H4 (cell line): ENCODE measurements at places on chromosomes 3 and 15. TPM values are rescaled to one million over a fixed set of nuclear protein-coding genes. Genes with fewer than 3 reads are reported as not detected.

- DNase-seq = no peak
These were observed 45.4 kb downstream of the MAGEF1 start for GRCh38 chr3:184666442-184666841.

GRCh38 chr15:69011641-69012040 is 2.9 kb upstream of the NOX5 start:
- no peak for DNase-seq

DNA sequence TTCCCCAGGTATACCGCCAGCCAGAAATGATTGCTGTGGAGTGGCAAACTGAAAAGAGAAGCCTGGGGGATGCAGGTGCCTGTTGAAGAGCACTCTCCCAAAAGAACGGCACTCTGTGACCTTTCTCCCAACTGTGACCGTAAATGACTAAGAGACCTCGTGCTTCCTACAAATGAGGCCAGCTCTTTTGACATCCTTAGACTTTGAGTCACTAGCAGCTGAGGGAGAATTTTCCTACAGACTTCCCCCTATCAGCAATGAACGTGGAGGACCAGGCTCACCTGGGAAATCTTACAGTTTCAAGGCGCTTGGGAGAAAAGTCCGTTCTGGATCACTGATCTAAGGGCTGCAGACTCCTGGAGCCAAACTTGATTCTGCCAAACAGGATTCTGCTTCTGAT is 8.6 kb downstream of the AQP9 start:
- peak; percentile 9 for DNase-seq

- peak; percentile 60 for DNase-seq
These were observed 102.2 kb downstream of the CD47 start for GRCh38 chr3:107988460-107989175.

DNA sequence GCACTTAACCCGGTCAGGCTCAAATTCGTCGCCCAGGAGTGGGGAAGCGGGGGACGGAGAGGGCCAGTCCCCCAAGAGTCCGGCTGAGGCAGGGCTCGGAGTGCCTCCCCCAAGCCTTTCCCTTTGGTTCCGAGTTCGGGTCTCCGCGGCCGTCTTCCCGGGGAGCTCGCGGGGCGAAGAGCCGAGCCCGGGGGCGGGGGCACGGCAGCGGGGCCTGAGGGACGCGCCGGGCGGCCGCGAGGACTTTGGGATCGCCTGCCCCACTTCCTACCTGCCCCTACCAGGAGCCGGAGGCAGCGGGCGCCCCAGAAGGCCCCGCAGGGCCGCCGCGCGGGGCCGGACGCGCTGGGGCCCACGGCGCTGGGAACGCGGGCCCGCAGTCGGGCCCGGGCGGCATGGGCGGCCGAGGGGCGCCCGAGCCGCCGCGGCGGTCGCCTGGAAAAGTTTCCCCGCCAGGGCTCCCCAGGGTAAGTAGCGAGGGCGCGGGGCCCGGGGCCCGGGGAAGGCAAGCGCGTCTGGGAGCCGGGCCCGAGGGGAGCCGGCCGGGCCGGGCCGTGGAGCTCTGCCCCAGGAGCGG is 2.8 kb downstream of the FURIN start:
- no peak for DNase-seq

DNA sequence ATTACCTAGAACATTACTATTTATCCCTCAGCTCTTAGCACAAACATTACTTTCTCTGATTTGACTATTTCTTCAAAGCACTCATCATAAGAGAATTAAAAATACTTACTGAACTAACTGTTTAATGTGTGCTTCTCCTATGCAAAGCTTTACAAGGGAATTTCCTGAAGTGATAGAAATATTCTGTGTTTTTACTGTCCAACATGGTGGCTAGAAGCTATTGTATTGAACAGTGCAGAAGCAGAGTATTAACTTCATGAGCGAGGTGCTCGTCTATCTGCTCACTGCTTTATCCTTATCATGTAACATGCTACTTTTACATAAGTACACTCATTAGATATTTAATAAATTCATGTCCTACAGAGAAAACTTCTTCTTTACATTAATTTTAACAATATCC is 239.1 kb downstream of the ISL2 start:
- DNase-seq = peak; percentile 1

DNA sequence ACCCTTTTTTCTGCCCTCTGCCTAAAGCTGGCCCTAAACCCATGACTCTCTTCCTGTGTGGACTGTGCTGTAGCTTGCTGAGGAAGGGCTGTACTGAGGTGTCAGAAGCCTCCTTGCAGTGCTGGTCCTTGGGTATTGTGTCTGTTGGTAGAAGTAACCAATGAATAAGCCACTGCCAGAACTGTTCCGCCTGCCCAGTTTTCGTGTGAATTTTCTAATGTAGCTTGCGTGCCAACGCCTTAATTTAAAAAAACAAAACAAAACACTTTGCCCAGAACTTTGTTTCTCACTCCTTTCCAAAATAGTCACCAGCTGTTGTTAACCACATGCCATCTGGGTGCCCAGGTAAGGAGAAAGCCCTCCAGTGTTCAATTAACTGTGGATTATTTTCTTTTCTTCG is 101.9 kb downstream of the KLHL25 start:
- DNase-seq = no peak

GRCh38 chr3:126912027-126912422 is 70.9 kb upstream of the PLXNA1 start:
- no peak for DNase-seq

- DNase-seq = no peak
These were observed 88.6 kb downstream of the RYK start for GRCh38 chr3:134161898-134162615.

GRCh38 chr3:144045766-144046165 is 74.1 kb downstream of the DIPK2A start:
- DNase-seq = no peak

DNA sequence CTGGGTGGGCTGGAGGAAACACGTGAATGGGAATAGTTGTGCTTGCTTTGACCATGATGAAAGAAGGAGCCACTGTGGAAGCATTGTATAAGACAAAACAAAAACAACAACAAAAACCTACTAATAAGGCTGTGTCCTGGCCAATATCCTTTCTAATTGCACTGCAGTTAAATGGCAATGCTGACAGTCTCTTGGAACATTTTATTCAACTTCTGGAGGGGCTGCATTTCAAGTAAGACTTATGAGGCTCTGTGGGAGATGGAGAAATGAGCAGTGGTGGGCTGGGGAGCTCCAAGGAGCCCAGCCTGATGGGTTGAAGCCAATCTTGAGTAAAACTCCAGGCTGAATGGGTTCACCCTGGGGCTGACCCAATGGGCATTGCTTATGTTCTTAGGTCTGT is 99.8 kb upstream of the ROPN1 start:
- no peak for DNase-seq

Gene ADGRG7
- not detected in 2 replicates for total RNA-seq

Gene TOPAZ1
- not detected in 2 replicates for total RNA-seq

Gene MEIS2
- total RNA-seq = 13.0 and 28.0 TPM in 2 replicates

Gene SERINC4
- not detected in 2 replicates for total RNA-seq

Gene SPINK8
- not detected in 2 replicates for total RNA-seq

Gene RTP3
- total RNA-seq = 0.06 and 0.41 TPM in 2 replicates
